ENCODE measurements at places on chromosomes 1 and 21.
A peak's percentile ranks its signal among the peaks of the same experiment; 100 is the strongest.

DNA sequence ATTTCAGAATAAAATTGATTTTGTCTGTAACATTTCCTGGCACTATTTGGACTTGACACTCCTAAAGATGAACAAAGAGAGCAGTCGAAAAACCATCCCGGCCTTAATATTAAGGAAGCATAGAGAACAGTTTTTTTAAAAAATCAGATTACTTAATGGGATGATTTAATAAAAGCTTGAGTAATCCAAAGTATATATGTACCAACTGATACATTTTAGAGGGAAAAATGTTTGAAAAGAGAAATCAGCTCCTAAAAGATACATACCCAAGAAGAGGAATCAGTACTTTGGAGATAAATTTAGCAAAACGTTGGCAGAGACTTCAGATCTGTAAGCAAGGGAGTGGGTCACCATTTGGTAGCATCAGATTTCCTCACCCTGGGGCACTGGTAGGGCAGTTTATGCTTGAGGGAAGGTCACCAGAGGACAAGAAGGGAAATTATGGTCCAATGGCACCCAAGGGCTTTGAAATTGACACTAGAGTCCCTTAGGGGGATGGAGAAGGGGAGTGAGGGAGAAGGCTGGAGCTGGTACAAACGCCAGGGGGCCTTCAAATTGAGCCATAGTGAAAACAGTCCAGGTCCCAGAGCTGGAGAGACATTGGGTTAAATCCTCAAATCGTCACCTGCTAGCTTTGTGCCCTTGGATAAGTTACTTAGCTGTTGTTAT lies 5.9 kb downstream of the SLAMF7 start:
- DNase-seq = no peak

DNA sequence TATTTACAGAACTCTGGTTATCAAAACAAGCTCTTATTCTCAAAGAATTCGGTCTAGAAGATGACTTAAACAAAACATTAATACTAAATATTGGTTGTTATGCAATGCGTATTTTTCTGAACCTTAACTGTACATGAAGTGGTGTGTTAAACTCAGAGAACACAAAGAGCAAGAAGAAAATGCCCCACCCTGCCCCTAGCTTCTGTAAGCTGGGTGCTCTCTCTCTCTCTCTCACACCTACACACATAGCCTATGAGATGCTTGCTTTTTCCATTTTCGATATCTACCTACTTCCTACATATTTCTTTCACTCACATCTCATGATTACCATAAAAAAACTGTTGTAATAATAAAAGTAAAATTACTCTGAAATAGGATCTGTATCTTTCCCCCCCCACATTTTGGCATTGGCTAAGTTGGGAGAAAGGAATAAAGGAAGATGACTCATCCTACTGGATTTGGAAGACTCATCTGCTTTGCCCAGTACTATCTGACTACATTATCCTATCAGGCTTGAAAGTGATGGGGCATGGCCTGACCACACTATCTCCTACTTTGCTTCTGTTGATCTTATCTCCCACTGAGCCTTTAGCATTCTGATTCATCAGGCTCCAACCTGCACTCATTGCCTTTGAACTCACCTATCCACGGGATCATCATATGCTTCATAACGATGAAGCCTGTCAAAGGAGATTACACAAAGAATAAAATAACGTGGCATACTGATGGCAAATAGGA lies 2.9 kb downstream of the CRYZ start:
- DNase-seq = peak; percentile 84

GRCh38 chr1:205934788-205935187 lies 8.5 kb downstream of the SLC26A9 start:
- DNase-seq = no peak

- DNase-seq = no peak
These were observed 1.8 kb downstream of the CTXND2 start for GRCh38 chr1:150888727-150889126.

DNA sequence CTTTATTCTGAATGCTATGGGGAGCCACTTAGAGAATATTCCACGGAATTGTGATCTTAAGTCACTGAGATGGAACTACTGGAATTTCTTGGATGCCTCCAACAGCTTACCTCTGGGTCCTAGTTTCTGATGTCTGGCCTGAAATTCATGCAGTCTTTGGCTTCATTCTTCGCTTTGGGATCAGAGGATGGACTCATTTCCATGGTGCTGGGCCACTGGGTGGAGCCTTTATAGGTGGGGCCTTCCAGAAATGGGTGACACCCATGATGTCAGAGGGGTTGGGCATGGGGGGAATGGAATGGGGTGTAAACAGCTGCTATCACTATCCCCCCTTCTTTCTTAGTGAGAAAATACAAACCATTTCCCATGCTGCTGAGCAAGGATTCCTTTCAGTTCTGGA lies 73.7 kb upstream of the FGGY start:
- no peak for DNase-seq

GRCh38 chr1:197914510-197914909 lies 2.7 kb upstream of the LHX9 start:
- DNase-seq = no peak

GRCh38 chr1:192609110-192610079 lies 26.6 kb upstream of the RGS13 start:
- no peak for DNase-seq

DNA sequence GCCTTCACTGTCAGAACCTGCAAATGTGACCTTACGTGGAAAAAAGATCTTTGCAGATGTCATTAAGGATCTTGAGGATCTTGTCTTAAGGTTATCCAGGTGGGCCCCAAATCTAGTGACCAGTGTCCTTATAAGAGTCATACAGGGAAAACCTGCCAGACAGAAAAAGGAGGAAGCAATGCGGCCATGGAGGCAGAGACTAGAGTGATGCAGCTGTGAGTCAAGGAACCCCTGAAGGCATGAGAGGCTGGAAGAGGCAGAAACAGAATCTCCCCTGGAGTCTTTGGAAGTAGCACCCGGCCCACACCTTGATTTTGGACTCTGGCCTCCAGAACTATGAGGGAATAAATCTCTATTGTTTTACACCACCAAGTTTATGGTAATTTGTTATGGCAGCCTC lies 36.5 kb upstream of the DNASE2B start:
- DNase-seq = no peak
